ENCODE measurements at places on chromosomes 2 and 18. TPM values are rescaled to one million over a fixed set of nuclear protein-coding genes. Genes with fewer than 3 reads are reported as not detected.

GRCh38 chr2:96099861-96100798 lies 16.2 kb downstream of the ADRA2B start:
- DNase-seq = peak; percentile 47

DNA sequence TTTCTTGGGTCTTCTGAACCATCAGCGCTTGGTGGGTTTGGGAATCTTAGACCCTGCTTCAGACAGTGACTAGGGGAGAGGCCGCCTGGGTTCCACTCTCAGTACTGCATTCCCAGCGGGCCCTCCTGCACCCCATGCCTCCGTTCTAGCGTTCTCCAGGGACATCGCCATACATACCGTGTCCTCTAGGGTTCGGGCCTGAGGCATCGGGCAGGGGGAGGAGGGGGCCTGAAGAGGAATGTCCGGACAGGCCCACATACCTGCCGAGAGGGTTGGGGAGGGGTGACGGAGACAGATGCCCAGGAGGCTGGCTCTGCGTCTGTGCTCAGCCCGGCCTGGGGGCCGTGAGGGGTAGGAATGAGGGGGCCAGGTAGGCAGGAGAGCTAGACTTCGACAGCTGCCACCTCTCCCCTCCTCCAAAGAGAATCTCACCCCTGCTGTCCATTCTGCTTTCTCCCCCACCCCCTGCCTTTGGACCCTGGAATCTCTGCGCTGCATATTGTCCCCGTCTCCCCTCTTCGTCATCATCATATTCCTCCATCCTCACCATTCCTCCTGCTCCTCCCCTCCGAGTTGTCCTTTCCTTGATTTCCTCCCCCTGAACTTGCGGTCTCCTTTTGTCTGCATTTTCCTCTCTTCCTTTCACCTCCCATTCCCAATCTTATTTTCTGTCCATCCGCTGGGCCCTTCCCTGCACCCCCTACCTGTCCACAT lies 7.8 kb upstream of the WNT10A start:
- DNase-seq = peak; percentile 91

- DNase-seq = no peak
Observed at GRCh38 chr2:113685471-113685870, 58.4 kb downstream of the RABL2A start.

DNA sequence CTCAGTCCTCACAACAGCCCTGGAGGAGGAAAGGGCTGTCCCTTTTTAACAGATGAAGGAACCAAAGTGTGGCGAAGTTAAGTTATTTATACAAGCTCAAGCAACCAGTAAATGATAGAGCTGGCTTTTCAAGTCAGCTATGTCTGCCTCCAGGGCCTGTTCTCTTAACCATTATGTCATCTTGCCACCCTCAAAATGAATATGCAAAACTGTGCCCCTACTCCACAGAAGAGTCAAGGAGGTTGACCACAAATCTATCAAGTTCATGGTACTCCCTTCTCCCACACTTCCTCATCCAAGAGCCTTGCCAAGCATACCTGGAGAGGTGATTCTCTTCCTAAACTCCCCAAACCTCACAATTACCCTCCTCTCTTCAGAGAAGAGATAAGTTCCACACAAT lies 37.3 kb upstream of the CREB1 start:
- no peak for DNase-seq

- no peak for DNase-seq
Observed at GRCh38 chr2:134736167-134736880, 17.5 kb upstream of the TMEM163 start.

G6PC2 gene
- total RNA-seq = not detected

- peak; percentile 95 for DNase-seq
Observed at GRCh38 chr2:192194866-192195547, at the start of gene TMEFF2. Gene TMEFF2, minus strand, starts transcription at chr2:192194933. Its CDS starts 409 bp downstream, at chr2:192194524.

DNA sequence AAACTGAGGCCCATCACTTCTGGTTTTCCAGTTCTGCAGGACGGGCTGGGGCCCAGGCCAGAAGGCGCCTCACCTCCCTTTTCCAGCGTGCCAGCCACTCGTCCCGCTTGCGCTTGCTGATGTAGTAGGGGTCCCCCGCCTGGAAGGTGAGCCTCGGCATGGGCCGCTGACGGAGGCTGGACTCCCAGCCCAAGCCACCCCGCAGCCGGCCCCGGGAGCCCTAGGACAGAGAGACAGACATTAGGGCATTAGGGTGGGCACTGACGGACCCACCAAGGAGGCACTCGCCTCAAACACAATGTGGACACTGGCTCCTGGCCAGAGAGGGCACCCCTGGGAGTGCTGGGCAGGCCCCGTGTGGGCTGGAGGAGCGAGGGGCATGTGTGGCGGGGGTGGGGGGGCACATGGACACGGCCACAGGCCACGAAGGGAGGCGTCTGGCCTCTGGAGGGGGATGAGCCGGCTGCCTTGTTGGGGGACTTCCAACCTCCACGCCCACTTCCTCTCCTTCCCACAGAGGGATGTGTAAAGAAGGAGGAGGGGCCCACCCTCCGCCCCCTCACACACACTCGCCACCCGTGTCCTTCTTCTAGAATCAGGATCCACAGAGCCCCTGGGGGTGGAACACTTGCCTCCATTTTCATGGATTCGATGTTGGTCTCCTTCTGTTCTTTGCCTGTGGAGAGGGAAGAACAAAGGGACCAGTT lies 66.7 kb downstream of the DNMT3A start:
- DNase-seq = peak; percentile 64

- no peak for DNase-seq
Observed at GRCh38 chr2:139170406-139170805, 390.2 kb upstream of the NXPH2 start.

- no peak for DNase-seq
Observed at GRCh38 chr2:46479265-46479664, at the start of gene TMEM247. Gene TMEM247, plus strand, starts transcription at chr2:46479565.

GRCh38 chr2:207288628-207289027 lies 122.9 kb upstream of the KLF7 start:
- no peak for DNase-seq

C2orf80 gene
- not detected for total RNA-seq

ZSCAN30 gene
- 8.2 TPM for total RNA-seq

GRCh38 chr2:96374211-96374951 lies 38.8 kb downstream of the NCAPH start:
- no peak for DNase-seq

DNA sequence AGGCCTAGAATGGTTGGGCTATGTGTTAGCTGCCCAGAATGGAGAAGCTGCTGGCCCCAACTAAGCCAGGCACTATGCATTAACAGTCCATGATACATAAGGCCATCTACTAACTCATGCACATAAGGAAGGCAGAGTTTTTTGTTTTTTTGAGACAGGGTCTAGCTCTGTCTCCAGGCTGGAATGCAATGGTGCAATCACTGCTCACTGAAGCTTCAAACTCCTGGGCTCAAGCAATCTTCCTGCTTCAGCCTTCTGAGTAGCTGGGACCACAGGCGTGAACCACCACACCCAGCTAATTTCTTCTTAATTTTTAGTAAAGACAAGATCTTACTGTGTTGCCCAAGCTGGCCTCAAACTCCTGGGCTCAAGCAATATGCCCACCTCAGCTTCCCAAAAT lies 37.6 kb downstream of the GPR45 start:
- DNase-seq = no peak

ZNF512 gene
- total RNA-seq = 37.6 TPM

ERMN gene
- 0.04 TPM for total RNA-seq

- no peak for DNase-seq
Observed at GRCh38 chr2:160326786-160327185, 126.7 kb upstream of the ITGB6 start.

REG1B gene
- not detected for total RNA-seq

CLEC4F gene
- not detected for total RNA-seq

DNA sequence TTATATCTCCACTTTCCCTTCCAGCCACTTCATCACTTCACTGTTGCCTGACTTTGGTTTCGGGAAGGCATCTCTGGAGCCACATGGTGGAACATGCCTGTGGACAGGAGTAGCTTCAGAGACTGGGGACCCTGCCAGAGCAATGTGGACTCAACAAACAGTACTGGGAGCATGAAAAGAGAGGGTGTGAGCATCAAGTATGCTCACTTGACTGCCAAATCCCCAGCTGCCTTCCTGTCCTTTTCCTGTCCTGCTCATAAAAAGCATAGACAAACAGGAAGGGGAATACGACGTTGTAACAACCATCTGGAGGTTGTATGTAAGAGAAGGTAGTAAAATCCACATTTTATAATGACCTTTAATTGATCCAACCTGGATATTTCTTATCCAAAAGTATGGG lies 61.3 kb upstream of the CSRNP3 start:
- DNase-seq = no peak

GRCh38 chr2:118529908-118530599 lies 317.4 kb downstream of the EN1 start:
- peak; percentile 56 for DNase-seq

RAB11FIP5 gene
- 12.4 TPM for total RNA-seq

DSG2 gene
- 66.0 TPM for total RNA-seq

DNA sequence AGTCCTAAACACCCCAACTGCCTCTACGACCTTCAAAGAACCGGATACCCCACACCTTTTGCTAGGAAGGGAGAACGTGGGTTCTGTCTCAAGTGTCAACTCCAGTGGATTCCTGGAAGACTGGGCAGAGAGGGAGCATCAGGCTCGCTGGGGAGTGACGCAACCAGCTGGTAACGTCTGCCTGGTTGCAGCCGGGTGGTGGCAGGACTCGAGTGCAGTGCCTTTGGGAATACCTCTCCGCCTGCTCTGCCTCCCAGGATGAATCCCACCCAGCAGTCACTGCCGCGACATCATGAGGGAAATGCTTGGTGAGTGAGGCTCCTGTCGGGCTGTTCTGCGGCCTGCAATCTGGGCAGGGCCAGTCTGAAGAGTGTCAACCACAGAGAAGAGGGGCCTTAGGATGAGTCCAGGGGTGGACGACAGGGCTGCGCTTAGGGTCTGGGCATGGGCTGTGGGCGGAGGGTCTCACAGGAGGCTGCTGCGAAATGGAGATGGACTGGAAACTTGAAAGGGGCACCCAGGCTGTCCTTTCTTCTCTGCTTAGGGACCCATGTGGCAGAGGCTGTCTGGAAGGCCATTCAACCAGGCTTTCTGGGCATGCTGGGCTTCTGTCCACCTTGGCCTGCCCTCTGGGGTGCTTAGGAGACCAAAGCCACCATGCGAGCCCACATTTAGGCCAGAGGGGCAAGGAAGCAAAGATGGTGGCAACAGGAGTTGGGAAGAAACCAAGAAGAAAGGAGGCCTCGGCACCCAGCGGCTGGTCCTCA lies 12.9 kb downstream of the GPR17 start:
- DNase-seq = no peak

GRCh38 chr18:470661-471501 lies 29.6 kb downstream of the COLEC12 start:
- DNase-seq = no peak

GFPT1 gene
- 39.0 TPM for total RNA-seq

POTEC gene
- not detected for total RNA-seq

DNA sequence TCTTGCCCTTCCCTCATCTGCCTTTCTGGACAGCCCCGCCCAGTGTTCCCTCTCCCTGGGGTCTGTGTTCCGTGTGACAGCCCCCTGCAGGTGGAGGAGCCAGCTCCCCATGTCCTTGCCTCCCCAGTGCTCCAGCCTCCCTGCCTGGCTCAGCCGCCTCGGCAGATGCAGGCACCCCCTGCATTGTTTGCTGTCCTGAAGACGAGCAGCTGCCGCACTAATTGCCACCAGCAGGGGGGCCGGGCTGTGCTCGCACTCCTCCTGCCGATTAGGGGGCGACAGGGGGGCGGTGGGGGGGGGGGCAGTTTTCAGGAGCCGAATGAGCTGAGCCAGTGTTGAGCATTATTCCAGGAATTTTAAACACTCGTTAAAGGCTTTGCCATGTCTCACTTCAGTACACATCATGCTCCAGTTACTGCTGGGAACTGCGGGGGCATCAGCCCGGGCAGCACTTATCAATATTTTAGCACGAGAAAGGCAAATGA lies 23.3 kb downstream of the SIX3 start:
- peak; percentile 90 for DNase-seq

GRCh38 chr2:30315391-30316063 lies 84.2 kb downstream of the LBH start:
- DNase-seq = no peak

STPG4 gene
- total RNA-seq = not detected

DNA sequence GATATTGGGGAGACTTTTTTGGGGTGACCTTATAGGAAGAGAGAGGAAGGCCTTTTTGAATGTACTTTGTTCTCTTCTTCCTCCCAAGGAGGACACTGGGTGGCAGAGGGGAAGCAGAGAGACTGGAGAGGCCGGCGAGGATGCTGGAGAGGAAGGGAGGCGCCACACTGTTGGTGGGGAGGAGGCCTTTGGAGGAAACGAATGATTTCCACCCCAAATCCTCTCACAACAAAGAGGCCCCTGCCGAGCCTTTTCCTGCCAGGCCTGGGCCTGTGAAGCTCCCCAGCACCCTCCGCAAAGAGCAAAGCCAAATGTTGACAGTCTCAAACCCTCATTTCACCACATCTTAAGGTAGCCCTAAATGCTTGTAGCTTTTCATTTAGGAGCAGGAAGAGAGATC lies 59.0 kb upstream of the UPP2 start:
- DNase-seq = no peak

- DNase-seq = peak; percentile 52
Observed at GRCh38 chr2:135030826-135031225, 16.4 kb downstream of the MAP3K19 start.
